HuH-7.5 (cell line): ENCODE measurements at places on chromosomes 5 and 9.

- DNase-seq: no peak
Observed at GRCh38 chr5:118606940-118607339, 381.4 kb downstream of the DTWD2 start.

DNA sequence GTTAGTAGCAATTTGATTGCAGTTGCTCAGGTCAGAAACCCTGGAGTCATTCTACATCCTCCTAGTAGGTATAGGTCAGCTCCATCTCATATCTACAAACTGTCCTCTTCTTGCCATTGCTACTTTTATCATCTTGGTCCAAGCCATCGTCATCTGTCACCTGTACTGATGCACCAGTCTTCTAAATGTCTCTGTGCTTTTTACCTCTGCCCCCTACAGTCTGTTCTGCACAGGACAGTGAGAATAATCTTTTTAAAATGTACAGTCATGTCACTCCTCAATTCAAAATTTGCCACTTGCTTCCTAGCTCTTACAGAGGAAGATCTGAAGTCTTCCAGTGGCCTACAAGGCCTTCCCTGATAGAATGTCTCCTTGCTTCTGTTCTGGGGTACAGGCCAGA lies 6.8 kb downstream of the NNT start:
- DNase-seq: no peak

- no peak for DNase-seq
Observed at GRCh38 chr5:90297045-90297764, 112.4 kb downstream of the CETN3 start.

DNA sequence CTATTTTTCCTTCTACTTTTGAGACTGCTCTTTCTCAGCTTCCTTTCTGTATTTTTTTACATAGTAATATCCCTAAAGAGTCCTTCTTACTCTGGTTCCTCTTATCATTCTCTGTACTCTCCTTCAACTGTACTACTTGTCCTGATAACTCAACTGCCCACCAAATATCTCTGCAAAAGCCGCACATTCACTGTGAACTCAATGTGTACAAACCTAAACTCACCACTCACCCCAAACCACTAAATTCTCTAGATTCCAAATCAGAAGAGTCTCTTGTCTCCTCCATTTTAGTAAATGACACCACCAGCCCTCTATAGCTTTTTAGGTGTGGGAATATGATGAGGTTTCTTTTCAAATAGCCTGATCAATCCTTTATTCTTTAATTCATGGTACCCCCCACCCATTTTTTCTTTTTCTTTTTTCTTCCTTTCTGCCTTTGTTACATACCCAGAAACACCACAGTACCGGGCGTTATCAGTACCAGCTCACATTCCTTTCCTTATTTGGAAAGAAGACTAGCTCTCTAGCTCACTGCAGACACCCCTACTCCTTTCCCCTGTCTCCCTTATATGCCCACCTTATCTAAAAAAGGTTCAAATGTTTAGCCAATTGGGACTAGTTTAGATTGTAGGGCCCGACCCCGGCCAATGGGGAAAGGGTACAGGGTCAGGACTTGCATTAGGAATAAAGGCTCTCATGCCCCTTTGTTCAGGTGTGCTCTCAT lies 63.1 kb upstream of the RANBP6 start:
- no peak for DNase-seq

- no peak for DNase-seq
Observed at GRCh38 chr9:111805830-111806241, 11.1 kb upstream of the SHOC1 start.

- DNase-seq: no peak
Observed at GRCh38 chr9:28960602-28961001, 1387.3 kb upstream of the C9orf72 start.

DNA sequence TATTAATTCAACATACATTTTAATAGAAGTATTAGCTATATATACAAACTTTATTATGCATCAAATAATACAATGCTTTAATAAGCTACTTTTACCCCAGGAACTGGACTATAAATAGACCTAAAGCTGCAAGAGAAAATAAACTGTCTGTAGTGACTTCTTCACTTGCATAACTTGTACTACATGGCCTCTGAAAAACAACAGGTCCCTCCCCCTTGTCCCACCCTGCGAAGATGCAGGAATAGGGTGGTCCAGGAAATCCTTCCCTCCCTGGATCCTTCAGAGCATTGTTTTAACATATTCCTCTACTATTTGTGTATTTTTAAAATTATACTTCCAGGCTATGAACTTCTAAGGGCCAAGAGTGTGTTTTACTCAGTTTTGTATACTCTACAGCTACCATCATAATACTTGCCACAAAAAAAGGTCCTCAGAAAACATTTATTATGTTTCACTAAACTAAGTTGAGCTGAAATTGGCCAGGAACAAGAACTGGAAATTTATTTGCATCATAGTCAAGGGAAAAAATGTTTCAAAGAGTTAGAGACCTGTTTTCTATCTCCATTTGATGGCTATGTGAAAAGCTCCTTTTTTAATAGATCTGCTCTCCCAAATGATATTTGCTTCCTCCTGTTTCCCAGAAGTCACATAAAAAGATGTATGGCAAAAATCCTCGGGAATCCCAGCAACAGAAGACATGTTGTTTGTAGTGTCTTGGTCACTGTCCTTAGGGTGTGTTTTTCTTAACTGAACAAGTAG lies 15.2 kb upstream of the SELENOP start:
- DNase-seq: no peak

DNA sequence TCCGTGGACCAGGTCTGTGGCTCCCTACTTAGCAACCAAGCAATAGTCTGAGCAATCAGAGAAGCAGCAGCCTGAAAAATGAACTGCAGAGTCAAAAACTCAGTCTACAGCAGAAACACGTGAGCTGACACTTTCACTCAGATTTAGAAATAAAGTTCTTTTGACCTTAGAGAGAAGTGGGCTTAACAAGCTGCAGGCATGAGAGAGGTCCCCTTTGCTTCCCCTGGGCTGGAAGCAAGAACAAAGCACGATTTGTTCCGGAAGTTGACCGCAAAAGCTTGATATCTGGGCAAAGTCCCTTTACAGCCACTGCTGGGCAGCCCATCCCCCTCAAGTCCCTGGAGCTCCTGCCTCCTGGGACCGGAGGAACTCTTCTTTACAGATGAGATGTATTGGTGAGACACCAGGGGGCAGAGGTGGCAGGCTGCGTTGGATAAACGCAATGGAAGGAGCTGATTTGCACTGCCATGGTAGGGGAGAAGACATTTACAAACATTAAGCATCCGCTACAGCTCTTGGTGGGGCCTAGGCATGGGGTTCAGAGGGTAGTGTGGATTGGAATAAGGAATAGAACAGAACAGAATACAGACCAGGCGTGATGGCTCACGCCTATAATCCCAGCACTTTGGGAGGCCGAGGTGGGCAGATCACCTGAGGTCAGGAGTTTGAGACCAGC lies 5.8 kb upstream of the SOWAHA start:
- peak; percentile 65 for DNase-seq

GRCh38 chr9:114231719-114232449 lies 76.5 kb downstream of the COL27A1 start:
- DNase-seq: no peak

DNA sequence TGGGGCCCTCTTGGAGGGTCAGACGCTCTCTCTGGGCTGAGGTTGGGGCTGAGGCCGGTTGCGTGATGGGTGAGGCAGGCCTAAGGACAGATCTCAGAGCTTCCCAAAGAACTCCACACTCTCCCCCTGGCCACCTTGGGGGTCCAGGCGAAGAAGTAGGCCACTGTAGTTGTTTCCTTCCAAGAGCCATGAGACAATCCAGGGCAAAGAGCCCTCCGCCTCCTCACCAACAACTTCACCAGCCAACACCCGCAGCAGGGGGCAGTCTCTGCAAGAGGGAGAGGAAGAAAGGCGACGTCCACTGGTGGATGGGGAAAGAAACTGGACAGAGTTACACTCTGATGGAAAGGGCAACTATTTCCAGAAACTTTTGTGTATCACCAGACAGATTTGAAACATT lies 10.7 kb downstream of the SLC35A4 start:
- DNase-seq: peak; percentile 30

DNA sequence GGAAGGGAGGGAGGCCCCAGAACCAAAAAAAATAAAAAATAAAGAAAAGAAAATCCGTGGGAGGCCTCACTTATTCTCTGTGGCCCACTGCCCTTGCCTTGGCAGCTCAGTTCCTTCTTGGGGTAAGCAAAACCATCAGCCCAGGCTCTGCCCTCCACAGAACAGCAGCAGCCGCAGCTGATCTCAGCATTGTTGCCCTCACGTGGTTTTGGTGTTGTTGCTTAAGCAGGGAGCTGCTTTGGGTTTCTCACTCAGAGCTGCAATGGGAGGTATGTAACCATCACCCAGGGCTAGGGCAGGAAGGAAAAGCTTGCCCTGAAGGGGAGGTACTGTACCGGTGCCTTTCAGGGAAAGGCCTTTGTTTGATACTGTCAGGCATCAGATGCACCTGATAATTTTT lies 374.7 kb upstream of the WWC1 start:
- DNase-seq: no peak

- no peak for DNase-seq
Observed at GRCh38 chr5:95590880-95591279, 29.0 kb upstream of the GPR150 start.

GRCh38 chr5:116487045-116487444 lies 87.6 kb downstream of the SEMA6A start:
- DNase-seq: no peak

DNA sequence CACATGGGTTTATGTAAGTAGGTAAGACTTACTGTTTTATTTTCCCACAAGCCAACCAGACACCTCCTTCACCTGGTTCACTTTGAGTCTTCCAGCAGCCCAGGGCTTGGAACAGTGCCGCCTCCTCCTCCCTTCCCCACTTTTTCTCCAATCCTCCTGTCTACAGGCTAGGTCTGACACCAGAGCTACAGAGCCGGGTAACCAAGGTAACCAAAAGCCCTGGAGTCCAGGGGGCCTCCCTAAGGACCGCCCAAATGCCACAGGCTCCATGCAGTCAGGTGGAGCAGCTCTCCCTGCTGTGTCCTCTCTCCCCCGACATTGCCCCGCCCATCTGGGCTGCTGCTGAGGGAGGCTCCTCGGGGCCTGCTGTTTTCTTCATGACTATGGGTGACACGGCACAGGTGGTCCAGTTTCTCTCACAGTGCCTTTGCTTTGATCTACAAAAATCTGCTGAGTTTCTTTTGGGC lies 138.0 kb upstream of the EFNA5 start:
- DNase-seq: no peak

DNA sequence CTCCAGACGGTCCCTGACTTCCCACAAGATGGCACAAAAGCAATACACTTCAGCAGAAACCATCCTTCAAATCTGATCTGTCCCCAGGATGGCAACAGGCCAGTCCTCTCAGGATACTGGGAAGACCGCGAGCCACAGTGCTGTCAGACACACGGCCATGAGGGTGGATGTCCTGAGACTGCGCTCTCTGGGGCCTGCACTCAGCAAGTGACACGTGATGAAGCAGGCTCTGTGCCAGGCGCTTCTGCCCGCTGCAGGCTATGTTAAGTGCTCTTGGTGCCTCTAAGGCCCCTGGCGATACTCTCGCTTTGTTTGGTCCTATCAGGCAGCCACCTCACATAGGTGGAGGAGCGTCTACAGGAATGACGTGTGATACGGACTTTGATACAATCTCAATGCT lies 7.1 kb downstream of the BRD9 start:
- DNase-seq: no peak

- DNase-seq: no peak
Observed at GRCh38 chr9:121453232-121453892, 46.3 kb downstream of the GGTA1 start.

GRCh38 chr9:7375013-7375511 lies 424.5 kb downstream of the DMAC1 start:
- no peak for DNase-seq

DNA sequence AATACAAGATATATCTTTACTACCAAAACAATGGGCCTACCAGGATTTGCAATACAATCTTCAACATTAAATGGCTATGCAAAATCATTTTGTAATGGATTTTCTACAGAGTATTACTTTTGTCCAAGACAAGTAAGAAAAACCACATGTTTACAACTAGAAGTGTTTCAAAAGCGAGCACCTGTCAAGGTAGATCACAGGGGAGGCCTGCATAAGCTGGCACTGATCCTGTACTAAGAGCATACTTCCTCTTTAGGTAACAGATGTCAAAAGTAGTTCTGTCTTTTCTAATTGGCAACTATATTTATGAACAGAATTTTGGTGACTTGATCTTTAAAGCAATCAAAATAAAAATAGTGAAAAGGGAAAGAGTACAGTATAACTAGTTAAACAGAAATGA lies 249.0 kb downstream of the MLLT3 start:
- no peak for DNase-seq
